Kidney (tissue), 22 donors: ENCODE measurements at places on chromosomes 4 and X.

DNA sequence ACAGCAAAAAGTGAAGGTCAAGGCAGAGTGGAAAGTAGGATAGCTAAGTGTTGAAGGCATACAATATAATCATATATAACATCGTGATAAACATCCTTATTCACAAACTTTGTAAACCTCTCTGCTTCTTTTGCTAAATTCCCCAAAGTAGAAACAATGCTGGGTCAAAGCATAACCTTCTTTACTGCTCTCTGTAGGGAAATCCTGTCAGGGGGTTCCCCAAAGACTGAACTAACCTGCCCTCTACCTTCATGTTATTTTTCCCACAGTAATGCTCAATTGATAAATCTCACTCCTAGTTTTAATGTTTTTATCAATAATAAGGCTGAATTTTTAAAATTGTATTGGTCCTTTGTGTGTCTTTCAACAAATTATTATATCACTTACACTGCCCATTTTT lies 55.7 kb downstream of the DCHS2 start:
- DNase-seq = no peak

- DNase-seq = no peak
These were observed 433.1 kb upstream of the FAM241A start for GRCh38 chr4:111712093-111712677.

- no peak for DNase-seq
These were observed 4.8 kb downstream of the ACOX3 start for GRCh38 chr4:8435656-8436121.

GRCh38 chr4:14165222-14165920 lies 537.8 kb upstream of the BOD1L1 start:
- no peak for DNase-seq

- DNase-seq = no peak
These were observed 62.1 kb upstream of the USP9X start for GRCh38 chrX:41023098-41023497.
